ENCODE measurements at places on chromosomes 1 and 21.

GRCh38 chr1:197614916-197615692, 160.2 kb downstream of the DENND1B start:
- H3K4me3 ChIP-seq = no peak overlapping the region
- no peak overlapping the region for H3K27ac ChIP-seq
- H3K36me3 ChIP-seq = no peaks in the 10 kb centered on the region
- no peaks in the 10 kb centered on the region for H3K27me3 ChIP-seq
- DNase-seq = no peak

- H3K27ac ChIP-seq = no peak overlapping the region
- no peaks in the 10 kb centered on the region for H3K27me3 ChIP-seq
- peaks cover under 1% of the 10 kb centered on the region for H3K4me1 ChIP-seq
- no peak overlapping the region for H3K4me3 ChIP-seq
- no peak for DNase-seq
Observed at GRCh38 chr1:97636941-97637340, 283.9 kb downstream of the DPYD start.

- DNase-seq = no peak
- H3K4me1 ChIP-seq = peaks cover 25% of the 10 kb centered on the region
- H3K36me3 ChIP-seq = no peaks in the 10 kb centered on the region
- H3K27me3 ChIP-seq = no peaks in the 10 kb centered on the region
- no peak overlapping the region for H3K4me3 ChIP-seq
Observed at GRCh38 chr1:22457836-22458235, 6.2 kb downstream of the ZBTB40 start.

GRCh38 chr1:68157416-68157815, 74.9 kb downstream of the WLS start:
- H3K4me3 ChIP-seq = no peak overlapping the region
- H3K4me1 ChIP-seq = peaks cover 6% of the 10 kb centered on the region
- H3K36me3 ChIP-seq = peaks cover 34% of the 10 kb centered on the region
- H3K27ac ChIP-seq = no peak overlapping the region

- H3K27me3 ChIP-seq = no peaks in the 10 kb centered on the region
- no peaks in the 10 kb centered on the region for H3K4me1 ChIP-seq
- H3K4me3 ChIP-seq = no peak overlapping the region
- no peak for DNase-seq
- no peak overlapping the region for H3K27ac ChIP-seq
- no peaks in the 10 kb centered on the region for H3K36me3 ChIP-seq
Observed at GRCh38 chr21:25701529-25701928, 33.2 kb downstream of the ATP5PF start.

DNA sequence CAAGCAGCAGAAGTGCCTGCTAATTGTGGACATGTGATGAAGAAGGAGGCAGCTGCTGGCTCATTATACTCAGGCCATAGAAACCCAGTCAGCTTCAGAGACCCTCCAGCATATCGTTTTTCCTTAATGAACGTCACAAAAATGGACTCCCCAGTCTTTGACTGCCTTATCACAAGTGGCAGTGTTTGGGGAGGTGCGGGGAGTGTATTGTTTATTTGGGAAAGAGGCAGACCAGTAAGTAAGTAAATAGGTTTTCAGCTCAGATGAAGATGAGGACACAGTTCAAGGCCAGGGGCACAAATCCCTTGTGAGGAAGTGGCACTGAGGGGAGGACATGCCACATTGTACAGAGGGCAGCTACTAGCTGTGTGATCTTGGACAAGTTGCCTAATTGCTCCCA, 43.5 kb upstream of the NRDC start:
- H3K27ac ChIP-seq = no peak overlapping the region
- no peaks in the 10 kb centered on the region for H3K27me3 ChIP-seq
- H3K4me3 ChIP-seq = no peak overlapping the region
- peaks cover 5% of the 10 kb centered on the region for H3K4me1 ChIP-seq

DNA sequence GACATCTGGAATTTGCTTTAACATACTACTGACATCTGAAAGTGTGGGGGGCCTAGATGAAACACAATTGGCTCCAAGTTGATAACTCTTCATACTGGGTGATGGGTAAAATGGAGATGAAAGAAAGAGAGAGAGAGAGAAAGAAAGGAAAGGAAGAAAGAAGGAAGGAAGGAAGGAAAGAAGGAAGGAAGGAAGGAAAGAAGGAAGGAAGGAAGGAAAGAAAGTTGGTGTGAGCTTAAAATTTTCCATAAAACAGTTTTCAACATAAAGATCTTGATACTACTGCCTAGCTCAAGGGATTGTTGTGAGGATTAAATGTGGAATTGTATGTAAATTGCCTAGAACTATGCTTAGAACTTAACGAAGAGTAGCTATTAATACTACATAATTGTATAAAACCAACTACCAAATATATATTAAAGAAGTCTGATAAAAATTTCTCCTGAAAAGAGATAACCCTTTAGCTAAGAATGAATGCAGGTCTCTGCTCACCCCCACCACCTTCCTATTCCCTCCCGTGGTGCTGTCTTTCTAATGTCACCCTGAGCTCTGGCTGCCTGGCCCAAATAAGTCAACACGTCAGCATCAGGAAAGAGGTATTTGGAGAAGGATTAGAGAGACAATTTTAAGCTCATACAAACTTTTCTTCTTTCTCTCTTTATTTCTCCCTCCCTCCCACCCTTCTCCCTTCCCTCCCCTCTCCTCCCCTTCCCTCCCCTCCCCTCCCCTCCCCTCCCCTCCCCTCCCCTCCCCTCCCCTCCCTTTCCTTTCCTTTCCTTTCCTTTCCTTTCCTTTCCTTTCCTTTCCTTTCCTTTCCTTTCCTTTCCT, 89.3 kb upstream of the SGIP1 start:
- H3K4me1 ChIP-seq = peaks cover 9% of the 10 kb centered on the region
- no peaks in the 10 kb centered on the region for H3K36me3 ChIP-seq
- DNase-seq = no peak
- H3K27me3 ChIP-seq = no peaks in the 10 kb centered on the region
- H3K4me3 ChIP-seq = no peak overlapping the region

DNA sequence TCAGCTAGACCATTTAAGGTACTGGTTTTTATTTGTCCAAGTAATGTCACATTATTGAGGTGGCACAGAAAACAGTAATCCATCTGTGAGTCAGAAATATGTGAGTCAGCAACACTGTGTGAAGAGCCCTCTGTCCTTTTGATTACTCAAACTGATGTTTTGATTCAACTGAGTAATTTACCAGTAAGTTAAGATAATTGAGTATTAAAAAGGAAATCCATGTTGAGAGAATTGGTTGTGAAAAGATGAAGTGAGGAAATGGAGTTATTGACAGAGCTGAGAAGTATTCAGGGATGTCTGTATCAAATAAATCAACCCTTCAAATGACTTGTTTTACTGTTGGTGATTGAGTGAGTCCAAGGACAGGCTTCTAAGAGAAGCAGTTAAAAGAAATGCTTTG, 302.7 kb upstream of the SGIP1 start:
- H3K4me1 ChIP-seq = no peaks in the 10 kb centered on the region
- no peak for DNase-seq

GRCh38 chr1:46372431-46372830, 21.7 kb upstream of the FAAH start:
- no peak overlapping the region for H3K4me3 ChIP-seq
- no peak overlapping the region for H3K27ac ChIP-seq
- DNase-seq = no peak
- H3K36me3 ChIP-seq = peaks cover 15% of the 10 kb centered on the region

GRCh38 chr1:85062425-85063026, 14.2 kb upstream of the MCOLN3 start:
- peak overlapping the region; percentile 44 for H3K4me3 ChIP-seq
- H3K27ac ChIP-seq = no peak overlapping the region
- H3K27me3 ChIP-seq = no peaks in the 10 kb centered on the region
- peaks cover 12% of the 10 kb centered on the region for H3K4me1 ChIP-seq
- DNase-seq = no peak

DNA sequence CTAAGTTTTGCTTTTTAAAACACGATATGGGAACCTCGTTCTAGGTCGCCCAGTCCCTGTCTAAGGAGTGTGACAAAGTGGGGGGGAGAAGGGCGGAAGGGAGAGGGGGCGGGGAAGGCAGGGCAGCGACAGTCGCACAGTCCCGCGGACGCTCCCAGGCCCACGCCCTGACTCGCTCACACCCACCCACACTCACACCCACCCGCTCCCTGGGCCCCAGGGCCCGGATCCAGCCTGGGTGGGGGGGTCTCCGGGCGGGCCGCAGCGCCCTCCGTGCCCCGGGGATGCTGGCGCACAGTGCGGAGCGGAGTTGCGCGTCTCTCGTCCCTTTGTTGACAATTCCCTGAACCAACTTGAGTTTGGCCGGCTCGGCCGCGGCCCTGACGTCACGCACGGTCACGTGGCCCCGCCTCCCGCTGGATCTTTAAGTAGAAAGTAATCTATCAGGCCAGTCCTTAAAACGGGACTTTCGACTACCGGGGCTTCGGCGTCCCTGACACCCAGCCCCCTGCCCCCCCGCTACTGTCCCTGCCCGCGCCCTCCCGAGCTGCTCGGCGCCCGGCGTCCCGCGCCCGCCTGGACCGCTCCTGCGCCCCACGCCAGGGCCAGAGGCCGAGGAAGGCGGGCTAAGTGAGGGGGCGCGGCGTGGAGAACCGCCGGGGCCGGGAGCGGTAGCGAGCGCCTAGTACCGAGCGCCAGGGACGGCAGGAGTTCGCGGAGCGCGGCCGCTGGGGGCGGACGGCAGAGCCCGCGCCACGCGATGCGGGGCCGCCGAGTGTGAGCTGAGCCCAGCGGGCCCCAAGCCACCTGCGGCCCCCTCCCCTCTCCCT, at the start of gene FOXD3:
FOXD3 (plus strand) TSS at position 454 of the 830 bp plus-strand sequence. CDS start 492 bp downstream, outside the sequence.
- H3K4me1 ChIP-seq = peaks cover 35% of the 10 kb centered on the region
- DNase-seq = no peak
- H3K27me3 ChIP-seq = peaks cover 59% of the 10 kb centered on the region
- H3K27ac ChIP-seq = no peak within 1 kb of the TSS

DNA sequence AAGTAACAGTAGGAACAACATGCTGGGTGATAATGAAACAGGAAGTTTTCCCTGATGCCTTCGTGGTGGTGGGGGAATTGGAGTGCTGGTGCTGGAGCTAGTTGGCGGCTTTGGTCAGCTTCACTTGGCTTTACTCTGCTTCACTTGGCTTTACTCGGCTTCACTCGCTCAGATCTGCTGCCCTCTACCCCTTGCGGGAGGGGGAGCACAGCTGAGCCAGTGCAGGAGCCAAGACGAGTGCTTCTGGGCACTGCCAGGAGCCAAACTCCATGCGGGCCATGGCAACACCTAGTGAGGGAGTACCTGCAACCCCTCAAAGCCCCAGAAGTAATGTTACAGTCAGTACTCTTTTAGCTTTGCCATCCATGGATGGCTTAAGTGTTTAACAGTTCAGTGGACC, 10.6 kb upstream of the PRKACB start:
- DNase-seq = no peak
- no peaks in the 10 kb centered on the region for H3K27me3 ChIP-seq

GRCh38 chr1:204359474-204360255, at the start of gene PLEKHA6:
PLEKHA6 (minus strand) TSS chr1:204359929; CDS start chr1:204273727, 86,202 bp downstream.
- H3K27me3 ChIP-seq = no peaks in the 10 kb centered on the region
- no peaks in the 10 kb centered on the region for H3K36me3 ChIP-seq
- no peak for DNase-seq
- peaks cover 22% of the 10 kb centered on the region for H3K4me1 ChIP-seq

DNA sequence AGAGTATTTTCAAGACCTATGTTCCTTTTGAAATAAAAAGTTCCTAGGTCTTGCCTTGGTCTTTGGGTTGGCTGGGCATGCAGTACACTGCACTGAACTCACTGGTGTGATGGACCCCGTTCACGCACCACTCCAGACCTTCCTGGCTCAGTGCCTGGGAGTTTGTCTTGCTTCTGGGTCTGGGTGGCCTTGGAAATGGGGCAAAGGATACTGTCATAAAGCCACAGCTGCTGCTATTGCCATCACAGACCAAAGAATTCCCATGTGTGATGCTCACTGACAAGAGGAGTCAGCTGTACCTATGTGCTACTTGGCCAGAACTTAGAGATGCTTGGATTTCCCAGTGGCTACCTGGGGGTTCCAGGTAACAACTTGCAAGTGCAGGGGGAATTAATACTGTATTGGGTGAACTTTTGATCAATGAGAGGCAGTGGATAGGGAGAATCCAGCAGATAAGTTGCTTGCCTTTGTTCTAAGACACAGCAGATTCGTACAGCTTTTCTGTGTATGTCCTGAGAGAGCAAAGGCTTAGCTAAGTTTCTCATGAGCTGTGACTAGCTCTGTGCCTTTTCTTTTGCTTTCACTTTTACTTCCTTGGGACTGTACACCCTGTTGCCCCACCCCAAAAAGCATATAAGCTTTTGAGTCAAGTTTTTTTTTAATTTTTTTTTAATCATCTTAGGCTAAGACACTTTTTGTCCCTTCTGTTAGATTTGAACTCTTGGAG, 115.3 kb downstream of the RUNX1 start:
- no peak for DNase-seq
- peaks cover 5% of the 10 kb centered on the region for H3K4me1 ChIP-seq
- H3K27ac ChIP-seq = no peak overlapping the region
- H3K36me3 ChIP-seq = no peaks in the 10 kb centered on the region

DNA sequence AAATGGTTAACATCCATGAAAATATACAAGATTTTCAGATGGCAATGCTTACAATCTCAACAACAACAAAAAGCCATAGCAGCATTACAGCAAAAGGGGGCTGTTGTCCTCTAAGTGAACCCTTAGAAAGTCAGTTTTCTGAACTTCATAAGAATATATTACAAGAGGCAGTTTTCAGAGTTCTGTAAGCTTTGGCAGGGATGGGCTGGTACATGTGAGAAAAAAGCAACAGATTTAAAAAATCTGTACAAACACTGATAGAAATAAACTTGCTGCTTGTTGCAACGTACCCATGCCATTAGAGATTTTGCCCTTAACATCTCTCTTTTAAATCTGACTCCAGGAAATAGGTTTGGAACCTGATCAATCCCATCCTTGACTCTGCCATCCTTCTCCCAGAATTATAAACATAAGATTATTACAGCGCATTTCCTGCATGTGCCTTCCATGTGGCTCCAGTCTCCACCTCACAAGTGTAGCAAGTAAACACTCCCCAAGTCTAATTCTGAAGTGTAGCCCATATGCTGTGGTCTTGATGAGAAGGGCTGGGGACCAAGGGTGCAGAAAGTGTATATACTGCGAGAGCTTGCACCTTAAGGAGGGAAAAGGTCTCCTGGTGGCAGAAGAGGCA, 101.4 kb upstream of the TSPAN2 start:
- H3K36me3 ChIP-seq = no peaks in the 10 kb centered on the region
- no peak overlapping the region for H3K4me3 ChIP-seq
- no peak for DNase-seq
- H3K27ac ChIP-seq = peak overlapping the region; percentile 28
- no peaks in the 10 kb centered on the region for H3K27me3 ChIP-seq
- H3K4me1 ChIP-seq = peaks cover 14% of the 10 kb centered on the region
